Activated CD8-positive, alpha-beta memory T cell treated with anti-CD3 and anti-CD28 coated beads, Interleukin-2, amount 10 ng/mL, durations not matched to agents 7 days and 5 days (primary cell): ENCODE measurements at places on chromosomes 1 and 21. TPM values are rescaled to one million over a fixed set of nuclear protein-coding genes. Genes with fewer than 3 reads are reported as not detected.

DNA sequence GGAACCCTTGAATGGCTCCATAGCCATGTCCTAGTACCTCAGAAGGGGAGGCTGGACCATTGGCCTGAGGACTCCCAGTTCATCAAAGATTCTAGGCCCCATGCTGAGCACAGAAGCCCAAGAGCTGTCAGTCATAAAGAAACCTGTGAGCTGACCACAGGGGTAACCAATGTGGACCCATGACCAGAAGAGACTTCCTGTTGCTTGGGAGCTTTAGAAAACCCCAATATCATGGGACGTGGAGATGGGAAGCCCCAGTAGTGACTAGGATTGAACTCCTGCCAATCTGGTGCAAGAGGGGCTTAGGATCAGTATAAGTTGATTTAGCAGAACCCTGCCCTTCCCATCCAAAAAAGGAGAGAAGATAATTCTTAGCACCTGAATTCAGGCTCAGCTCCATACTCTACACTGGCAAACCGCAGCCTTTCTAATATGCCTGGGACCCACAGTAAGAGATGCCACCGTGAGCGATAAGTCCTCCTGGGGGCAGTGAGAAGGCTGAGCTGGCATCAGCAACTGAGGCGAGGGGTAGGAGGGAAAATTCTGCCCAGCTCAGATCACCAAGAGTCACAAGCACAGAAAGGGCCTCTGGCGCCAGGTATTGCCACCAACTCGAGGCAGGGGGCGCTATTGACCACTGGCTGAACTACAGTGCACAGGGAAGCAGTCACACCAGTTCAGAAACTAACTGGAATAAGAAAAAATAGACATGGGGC is 108.9 kb downstream of the CAPN8 start:
- H3K27ac ChIP-seq: no peak overlapping the region
- H3K4me1 ChIP-seq: peaks cover 8% of the 10 kb centered on the region
- H3K36me3 ChIP-seq: no peaks in the 10 kb centered on the region
- peaks cover 5% of the 10 kb centered on the region for H3K27me3 ChIP-seq
- no peak overlapping the region for H3K4me3 ChIP-seq
- peak; percentile 59 for DNase-seq

Gene GIPC2
- total RNA-seq: 0.38 TPM

DNA sequence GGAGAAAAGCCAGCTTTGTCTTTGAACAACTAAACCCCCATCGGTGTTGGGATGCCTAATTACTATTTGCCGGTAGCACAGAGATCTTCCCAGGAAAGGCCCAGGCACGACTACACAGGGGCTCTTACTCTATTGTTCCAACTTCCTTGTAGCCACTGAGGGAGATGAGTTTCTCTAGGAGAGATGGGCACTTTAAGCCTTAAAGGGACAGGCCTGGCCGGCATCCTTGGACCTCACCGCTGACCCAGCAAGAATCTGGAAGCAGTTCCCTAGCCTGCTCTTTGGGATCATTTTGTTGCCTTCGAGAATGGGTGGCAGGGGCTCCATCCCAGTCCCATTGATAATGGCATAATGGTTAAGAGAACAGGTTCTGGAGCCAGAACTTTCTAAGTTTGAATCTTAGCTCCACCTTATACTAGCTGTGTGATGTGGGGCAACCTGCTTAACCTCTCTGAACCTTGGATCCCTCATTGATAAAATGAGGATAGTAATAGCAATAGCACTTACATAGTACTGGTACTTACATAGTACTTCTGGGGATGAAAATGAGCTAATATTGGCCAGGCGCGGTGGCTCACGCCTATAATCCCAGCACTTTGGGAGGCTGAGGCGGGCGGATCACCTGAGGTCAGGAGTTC is 239.1 kb upstream of the TMEM51 start:
- H3K4me1 ChIP-seq: no peaks in the 10 kb centered on the region
- H3K36me3 ChIP-seq: no peaks in the 10 kb centered on the region
- H3K27me3 ChIP-seq: no peaks in the 10 kb centered on the region
- DNase-seq: no peak
- no peak overlapping the region for H3K4me3 ChIP-seq

Gene COL6A1
- 5.4 TPM for total RNA-seq

Gene CYP4B1
- total RNA-seq: not detected

GRCh38 chr1:226601456-226601855 is 52.9 kb downstream of the STUM start:
- H3K4me1 ChIP-seq: no peaks in the 10 kb centered on the region
- peaks cover 5% of the 10 kb centered on the region for H3K27me3 ChIP-seq
- no peaks in the 10 kb centered on the region for H3K36me3 ChIP-seq
- no peak overlapping the region for H3K27ac ChIP-seq

GRCh38 chr1:111956155-111956771 is 33.2 kb downstream of the KCND3 start:
- no peak overlapping the region for H3K4me3 ChIP-seq
- no peak overlapping the region for H3K27ac ChIP-seq
- peaks cover 29% of the 10 kb centered on the region for H3K27me3 ChIP-seq
- DNase-seq: no peak

Gene ARF1
- total RNA-seq: 344 TPM

DNA sequence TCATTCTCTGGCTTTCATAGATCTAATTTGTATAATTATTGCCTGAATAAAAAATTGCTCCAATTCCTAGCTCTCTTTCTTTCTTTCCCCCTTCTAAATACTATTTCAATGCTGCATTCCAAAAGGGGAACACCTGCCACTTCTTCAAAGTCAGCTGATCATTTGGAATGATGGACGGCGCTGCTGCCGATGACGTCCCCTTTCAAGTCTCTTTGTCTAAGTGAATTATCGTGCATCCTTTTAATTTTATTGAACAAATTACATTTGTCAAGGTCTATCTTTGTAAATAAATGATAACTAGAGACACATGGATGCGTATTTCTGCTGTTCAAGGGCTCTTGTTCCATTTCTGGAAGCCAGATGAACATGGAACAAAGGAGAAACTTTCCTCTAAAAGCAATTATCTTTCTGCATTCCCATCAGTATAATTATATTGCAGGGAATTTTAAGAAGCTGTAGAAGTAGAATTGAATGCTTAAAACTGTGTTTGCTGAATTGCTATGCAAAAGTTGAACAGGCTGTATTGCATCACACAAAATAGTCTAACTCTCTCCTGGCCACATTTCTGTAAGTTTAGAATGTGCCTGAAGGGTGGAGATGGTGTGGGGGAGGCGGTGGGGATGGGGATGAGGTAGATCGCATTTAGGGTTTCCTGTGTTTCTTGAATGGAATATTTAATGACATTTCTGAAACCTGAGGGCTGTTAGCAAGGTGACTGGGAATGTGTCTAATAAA is 191.9 kb upstream of the LMO4 start:
- H3K27ac ChIP-seq: no peak overlapping the region
- DNase-seq: no peak
- H3K4me1 ChIP-seq: peaks cover 6% of the 10 kb centered on the region
- H3K36me3 ChIP-seq: no peaks in the 10 kb centered on the region
- H3K27me3 ChIP-seq: peaks cover 40% of the 10 kb centered on the region

DNA sequence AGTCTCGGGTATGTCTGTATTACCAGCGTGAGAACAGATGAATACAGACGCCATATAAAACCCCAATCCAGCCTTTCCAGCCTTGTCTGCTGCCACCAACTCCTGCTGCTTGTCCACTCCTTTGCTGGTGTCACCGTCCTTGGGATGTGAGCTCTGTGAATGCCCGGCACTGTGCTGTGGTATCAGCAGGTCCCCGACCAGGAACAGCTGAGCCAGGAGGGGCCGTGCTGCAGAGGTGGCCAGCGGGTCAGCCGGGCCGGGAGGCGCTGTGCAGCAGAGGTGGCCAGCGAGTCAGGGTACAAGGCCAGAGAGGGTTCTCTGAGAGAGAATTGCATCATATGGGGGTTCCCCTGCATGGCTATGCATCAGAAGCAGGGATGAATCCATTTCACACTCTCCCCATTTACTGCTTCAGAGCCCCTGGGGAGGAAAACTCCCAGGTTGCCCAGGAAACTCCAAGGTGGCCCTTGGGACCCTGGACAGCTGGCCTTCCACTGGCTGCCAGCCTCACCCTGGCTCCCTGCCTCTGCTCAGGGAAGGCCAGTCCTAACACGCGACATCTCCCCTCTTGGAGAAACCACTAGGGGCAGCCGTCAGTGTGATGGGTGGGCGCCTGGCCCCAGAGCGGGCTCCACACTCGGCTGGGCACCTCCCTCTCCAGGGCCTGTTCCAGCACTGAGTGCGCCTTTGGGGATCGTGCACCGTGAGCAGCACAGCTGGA is 122.4 kb upstream of the COL6A1 start:
- peak; percentile 25 for DNase-seq
- H3K36me3 ChIP-seq: no peaks in the 10 kb centered on the region
- no peaks in the 10 kb centered on the region for H3K27me3 ChIP-seq
- H3K4me3 ChIP-seq: no peak overlapping the region
- no peak overlapping the region for H3K27ac ChIP-seq

Gene GUCA2A
- total RNA-seq: not detected

Gene NBPF4
- 0.15 TPM for total RNA-seq

Gene MKNK1
- total RNA-seq: 78.6 TPM

DNA sequence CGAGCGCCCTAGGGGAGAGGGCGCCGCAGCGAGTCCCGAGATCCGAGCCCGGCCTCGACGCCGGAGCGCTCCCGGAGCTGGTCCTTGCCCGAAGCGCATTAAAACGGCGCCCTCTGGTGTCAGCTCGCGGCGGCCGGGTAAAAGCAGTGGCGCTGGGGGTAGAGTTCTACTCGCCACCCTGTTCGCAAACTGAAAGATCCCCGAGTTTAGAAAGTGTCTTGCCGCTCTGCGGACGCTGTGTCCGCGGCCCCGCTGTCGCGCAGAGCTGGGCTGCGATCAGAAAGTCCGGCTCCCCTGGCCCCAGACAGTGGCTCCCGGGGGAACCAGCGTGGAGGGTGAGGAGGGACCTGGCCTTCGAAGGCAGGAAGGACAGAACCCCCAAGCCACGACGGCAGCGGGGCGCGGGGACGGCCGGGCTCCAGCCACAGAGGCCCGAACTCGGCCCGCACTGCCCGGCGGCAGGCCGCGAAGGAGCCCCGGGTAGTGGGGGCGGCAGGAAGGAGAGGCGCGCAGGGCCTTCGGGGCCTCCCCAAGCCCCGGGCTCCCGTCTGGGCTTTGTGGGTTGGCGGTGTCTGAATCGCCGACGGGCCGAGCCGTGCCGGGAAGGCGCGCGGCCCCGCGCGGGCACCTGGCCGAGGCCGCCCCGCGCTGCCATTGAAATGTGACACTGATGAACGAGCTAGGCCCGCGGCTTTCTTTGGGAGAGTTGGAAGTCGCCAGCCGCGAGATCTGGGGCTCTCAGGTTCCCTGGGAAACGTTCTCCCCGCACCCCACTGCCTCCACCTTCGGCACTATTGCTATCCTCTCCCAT is 39.1 kb upstream of the NFIA start:
- peaks cover 7% of the 10 kb centered on the region for H3K4me1 ChIP-seq
- H3K36me3 ChIP-seq: no peaks in the 10 kb centered on the region
- peak; percentile 90 for DNase-seq
- H3K27me3 ChIP-seq: peaks cover 36% of the 10 kb centered on the region
- H3K27ac ChIP-seq: no peak overlapping the region
